SHP77 treated with DMSO at 0.1 percent for 48 hours (cell line): ENCODE measurements at places on chromosomes 1 and 21.
A peak's percentile ranks its signal among the peaks of the same experiment; 100 is the strongest.

DNA sequence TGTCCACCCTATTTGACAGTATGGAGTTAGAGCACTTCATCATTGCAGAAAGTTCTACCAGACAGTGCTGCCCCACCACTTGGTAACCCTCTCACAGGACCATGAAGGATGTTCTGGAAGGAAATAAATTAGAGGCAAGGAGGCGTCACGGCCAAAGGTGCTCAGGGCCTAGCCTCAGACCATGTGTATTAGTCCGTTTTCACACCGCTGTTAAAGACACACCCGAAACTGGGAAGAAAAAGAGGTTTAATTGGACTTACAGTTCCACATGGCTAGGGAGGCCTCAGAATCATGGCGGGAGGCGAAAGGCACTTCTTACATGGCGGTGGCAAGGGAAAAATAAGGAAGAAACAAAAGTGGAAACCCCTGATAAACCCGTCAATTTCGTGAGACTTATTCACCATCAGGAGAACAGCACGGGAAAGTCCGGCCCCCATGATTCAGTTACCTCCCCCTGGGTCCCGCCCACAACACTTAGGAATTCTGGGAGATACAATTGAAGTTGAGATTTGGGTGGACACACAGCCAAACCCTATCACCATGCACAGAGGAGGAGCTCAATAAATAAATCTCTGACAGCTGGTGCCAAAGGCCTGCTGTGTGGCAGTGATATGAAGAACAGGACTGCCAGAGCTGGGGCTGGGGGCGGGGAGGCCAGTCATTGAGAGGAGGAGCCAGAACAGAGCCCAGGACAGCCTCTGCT lies 75.8 kb downstream of the FHAD1 start:
- peak; percentile 73 for DNase-seq

DNA sequence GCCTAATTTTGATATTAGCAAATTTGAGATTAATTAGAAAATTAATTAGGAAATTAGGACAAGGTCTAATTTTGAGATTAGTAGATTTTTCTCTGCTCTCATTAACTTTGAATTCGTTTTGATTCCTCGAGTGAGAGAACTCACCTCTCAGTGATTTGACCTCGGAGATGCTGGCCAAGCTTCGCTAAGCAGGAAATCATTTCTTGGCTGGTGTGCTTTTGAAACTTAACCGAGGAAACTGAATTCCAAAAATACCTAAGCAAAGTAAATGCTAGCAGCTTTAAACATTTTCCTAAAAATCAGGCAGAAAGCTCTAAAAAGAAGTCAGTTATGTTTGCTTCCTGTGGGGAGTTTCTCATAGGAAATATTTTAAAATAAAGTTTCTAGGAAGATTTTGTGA lies 34.9 kb downstream of the CDC14A start:
- DNase-seq = no peak

DNA sequence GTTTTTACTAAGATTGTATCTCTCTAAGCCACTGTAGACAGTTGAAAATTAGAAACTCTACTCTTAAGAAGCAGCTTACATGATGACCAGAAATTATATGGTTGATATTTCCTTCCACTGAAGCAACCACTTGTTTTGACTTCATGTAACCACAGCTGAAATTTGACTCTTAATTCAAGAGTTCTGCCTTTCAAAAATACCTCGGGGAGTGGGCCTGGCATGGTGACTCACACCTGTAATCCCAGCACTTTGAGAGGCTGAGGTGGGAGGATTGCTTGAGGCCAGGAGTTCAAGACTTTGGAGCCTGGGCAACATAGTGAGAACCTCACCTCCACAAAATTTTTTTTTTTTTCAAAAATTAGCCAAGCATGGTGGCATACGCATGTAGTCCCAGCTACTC lies 4.3 kb downstream of the AMPD1 start:
- no peak for DNase-seq

DNA sequence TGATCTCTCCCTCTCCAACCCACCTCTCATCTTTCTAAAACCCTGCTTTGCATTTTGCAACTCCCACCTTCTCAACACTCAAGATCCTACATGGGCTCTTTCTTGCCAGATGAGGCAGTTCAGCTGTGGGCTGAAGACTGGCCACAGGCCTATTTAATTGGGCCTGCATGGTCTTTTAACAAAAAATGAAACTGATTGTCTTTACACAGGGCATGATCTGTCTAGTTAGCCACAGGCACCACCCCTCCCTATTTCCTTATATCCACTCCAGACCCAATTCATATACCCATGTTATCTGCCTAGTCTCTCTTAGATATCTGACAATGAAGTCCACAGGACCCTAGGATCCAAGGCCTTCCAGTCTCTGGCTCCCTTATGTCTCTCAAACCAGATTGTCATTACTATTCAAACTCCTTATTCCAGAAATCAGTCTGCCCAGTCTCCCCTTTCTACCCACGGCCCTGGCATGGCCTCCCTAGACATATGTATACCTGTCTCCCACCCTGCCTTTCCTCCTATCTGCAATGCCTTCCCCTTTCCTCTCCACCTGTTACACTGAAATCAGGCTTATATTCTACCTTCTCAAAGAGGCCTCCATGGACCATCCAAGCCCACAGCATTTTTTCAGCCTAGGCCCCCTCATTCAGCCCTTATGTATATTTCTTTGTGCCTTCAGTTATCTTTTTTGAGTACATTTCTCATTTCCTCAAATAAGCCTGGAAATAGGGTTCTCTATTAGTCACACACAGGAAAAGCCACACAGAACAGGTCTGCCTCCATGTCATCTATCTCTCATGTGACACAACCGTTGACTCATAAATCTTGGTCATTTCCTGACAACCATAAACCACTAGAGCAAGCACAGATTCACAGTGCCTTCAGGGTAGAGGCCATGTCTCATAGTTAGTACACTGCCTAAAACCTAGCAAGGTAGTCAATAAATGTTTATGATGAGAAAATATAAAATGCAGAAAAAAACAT lies 39.0 kb downstream of the LPAR3 start:
- no peak for DNase-seq

DNA sequence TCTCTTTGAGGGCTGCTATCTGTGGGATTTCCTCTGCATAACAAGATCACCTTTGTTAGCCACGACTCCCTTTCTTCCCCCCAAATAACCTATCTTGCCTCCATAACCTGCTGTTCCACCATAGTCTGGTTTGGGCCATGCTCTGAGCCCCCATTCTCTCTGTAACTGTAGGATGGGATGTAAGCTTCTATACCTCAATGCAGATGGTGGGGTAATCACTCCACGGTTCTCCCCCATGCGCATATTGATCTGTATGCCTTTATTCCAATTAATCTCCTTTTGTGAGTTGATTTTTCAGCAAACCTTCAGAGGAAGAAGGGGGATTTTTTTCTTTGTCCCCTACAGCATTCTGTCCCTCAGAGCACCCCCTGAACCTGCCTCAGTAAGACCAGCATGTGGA lies 170.1 kb upstream of the IRF2BP2 start:
- no peak for DNase-seq

DNA sequence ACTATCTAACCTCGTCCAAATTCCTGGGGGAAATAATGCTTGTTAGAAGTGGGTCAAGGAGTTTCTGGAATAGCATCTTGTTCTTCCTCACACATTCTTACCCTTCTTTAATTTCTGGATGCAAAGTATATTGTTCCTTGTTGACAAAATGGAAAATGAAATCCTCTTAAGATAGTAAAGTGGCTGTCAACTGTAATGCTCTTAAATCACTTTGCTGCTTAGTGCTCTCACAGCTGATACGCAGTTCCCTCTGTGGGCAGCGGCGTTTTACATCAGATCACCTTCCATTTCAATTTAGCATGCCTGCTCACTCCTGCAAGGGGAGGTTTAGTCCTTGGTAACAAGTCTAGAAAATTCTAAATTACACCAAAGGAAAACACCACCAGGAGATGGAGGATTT lies 113.1 kb downstream of the DNM3 start:
- no peak for DNase-seq

GRCh38 chr21:45351526-45352275 lies 53.3 kb upstream of the COL18A1 start:
- DNase-seq = no peak

- no peak for DNase-seq
These were observed 244.3 kb upstream of the C1orf105 start for GRCh38 chr1:172176206-172176605.

DNA sequence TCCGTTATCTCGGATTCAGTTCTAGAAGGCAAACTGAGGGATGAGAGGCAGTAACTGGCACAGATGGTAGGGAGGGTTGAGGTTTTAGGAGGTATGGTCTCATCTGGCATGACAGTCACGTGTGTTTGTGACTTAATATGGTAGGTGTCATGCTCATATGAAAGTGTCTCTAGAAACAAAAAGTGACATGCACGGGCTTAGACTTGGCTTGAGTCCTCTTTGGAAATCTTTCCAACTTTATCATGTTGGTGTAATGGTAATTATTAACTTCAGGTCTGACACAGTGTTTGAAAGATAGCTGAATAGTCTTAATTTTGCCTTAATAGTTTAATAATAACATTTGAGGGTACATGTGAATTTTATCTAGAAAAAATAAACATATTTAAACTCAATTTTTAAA lies 218.1 kb downstream of the FMN2 start:
- no peak for DNase-seq

- DNase-seq = no peak
These were observed at the start of gene KRTAP19-1 for GRCh38 chr21:30480145-30480544. KRTAP19-1 (minus strand) TSS chr21:30480367; CDS start chr21:30480317, 50 bp downstream.

DNA sequence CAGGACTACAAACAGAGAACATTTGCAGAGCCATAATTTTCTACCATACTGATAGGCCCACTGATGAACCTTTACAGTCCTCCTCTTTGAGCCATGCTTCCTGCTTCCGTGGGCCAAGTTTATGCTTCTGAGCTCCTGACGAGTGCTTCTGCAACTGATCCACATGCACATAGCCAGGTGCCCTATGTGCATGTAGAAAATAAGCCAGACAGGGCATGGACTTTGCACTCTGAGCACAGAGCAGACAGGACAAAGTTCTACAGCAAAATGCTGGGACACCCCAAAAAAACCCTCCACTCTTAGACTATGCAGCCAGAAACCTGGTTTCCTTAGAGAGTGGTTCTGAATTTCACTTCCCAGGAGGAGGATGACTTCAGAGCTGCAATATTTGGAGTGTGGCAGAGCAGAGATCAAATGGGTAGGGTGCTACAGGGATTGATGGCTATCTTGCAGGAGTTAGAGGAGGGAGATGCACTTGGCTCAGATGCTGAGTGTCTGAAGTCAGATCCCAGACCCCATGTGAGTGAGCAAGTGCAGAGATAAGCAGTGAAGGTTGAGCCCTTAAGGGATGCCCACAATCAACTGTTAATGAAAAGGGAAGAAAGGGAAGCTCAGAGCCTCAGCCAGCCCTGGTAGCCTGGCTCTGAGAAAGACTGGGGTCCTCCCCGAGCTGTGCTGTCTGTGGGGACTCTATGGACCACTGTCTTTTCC lies 230.9 kb downstream of the DUSP10 start:
- DNase-seq = no peak

DNA sequence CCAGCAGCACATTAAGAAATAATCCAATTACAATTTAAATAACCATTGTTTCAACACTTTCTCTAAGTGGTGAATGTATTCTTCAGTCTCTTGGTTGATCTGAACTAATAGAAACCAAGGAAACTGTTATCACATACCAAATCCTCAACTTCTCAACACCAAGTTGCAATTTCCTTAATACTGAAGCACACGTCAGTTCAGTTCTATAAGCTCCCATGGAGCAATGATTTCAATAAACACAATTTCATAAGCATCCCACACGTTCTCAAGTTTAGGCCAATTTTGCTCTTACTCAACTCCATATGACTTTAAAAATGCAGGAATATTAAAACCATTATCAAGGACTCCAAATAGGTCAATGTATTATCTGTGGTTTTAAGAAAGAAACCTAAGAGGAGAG lies 5.8 kb upstream of the ERG start:
- no peak for DNase-seq

GRCh38 chr1:199784138-199784895 lies 243.2 kb upstream of the NR5A2 start:
- DNase-seq = no peak

GRCh38 chr1:96361961-96362360 lies 359.6 kb upstream of the PTBP2 start:
- DNase-seq = no peak

GRCh38 chr1:85815906-85816305 lies 107.7 kb upstream of the ZNHIT6 start:
- DNase-seq = no peak

DNA sequence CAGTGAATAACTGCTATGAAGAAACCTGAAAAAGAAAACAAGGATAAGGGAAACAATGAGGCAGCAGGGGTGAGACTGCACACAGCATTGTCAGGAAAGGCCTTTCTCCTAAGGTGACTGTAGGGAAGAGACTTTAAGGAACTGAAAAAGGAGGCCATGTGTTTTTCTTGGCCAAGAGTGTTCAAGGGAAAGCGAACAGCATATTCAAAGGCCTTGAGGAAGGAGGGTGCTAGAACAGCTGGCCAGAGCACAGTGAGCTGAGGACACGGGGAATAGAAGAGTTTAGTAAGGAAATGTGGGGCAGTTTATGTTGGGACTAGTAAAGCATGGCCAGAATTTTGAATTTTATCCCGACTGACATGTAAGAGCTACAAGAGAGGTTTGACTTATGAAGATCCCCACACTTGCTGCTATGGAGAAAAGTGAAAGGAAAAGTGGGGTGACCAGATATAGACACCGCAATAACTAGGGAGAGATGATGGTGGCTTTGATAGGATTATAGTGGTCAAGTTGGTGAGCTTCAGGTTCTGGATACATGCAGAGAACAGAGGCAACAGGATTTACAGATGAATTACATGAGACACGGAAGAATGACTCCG lies 1.4 kb downstream of the RWDD2B start:
- no peak for DNase-seq
